Fibroblast of skin of left quadriceps (primary cell): ENCODE measurements at places on chromosomes 6 and 20.

GRCh38 chr6:110307368-110307767, 50.8 kb downstream of the METTL24 start:
- no peak for DNase-seq

DNA sequence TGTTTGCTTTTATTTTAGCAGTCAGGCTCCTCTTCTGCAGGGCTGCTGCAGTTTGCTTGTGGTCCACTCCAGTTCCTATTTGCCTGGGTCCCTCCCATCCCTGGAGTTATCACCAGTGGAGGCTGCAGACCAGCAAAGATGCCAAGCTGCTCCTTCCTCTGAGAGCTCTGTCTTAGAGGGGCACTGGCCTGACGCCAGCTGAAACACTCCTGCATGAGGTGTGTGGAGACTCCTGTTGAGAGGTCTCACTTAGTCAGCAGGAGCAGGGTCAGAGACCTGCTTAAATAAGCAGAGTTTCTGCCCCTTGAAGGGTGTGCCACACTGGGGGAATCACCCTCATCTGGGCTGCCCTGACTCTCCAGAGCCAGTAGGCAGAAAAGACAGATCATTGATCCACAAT, 16.2 kb upstream of the WFDC8 start:
- DNase-seq = no peak

GRCh38 chr6:155418017-155418761, 37.5 kb downstream of the NOX3 start:
- peak; percentile 47 for DNase-seq

DNA sequence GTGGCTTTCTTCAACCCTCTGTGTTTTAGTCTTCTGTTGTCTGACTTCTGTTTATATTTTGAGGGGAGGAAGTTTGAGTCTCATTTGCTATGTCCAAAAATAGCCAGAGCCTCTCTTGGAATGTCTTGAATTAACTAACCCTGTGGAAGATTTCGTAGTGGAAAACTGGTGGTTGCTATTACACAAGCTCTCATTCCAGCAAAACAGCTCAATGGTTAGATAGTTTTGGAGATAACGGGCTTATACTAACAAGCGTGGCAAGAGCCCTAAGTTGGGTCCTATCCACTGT, 1.6 kb downstream of the CCN2 start:
- peak; percentile 69 for DNase-seq

DNA sequence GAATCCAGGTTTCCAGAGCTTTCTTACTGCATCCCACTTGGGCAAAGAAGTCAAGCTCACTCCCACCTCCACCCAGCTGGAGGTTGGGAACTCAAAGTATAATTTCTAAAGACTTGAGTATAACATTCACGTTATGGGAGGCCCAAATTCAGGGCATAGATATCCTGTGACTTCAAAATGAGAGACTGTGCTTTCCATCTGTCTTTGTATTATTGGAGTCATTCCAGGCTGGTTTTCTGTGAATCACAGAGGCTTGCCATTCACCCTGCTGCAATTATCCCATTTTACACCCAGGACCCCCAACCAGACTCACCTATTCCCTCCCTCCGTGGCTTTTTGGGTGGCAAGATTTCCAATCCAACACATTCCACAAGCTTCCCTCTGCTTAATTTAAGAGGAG, 19.3 kb upstream of the SRC start:
- no peak for DNase-seq

- DNase-seq = no peak
These were observed 46.1 kb upstream of the ZNF831 start for GRCh38 chr20:59117526-59117925.

- DNase-seq = no peak
These were observed 695.3 kb downstream of the MAFB start for GRCh38 chr20:39993742-39994141.

- no peak for DNase-seq
These were observed 38.4 kb upstream of the ARHGAP18 start for GRCh38 chr6:129748212-129748900.

DNA sequence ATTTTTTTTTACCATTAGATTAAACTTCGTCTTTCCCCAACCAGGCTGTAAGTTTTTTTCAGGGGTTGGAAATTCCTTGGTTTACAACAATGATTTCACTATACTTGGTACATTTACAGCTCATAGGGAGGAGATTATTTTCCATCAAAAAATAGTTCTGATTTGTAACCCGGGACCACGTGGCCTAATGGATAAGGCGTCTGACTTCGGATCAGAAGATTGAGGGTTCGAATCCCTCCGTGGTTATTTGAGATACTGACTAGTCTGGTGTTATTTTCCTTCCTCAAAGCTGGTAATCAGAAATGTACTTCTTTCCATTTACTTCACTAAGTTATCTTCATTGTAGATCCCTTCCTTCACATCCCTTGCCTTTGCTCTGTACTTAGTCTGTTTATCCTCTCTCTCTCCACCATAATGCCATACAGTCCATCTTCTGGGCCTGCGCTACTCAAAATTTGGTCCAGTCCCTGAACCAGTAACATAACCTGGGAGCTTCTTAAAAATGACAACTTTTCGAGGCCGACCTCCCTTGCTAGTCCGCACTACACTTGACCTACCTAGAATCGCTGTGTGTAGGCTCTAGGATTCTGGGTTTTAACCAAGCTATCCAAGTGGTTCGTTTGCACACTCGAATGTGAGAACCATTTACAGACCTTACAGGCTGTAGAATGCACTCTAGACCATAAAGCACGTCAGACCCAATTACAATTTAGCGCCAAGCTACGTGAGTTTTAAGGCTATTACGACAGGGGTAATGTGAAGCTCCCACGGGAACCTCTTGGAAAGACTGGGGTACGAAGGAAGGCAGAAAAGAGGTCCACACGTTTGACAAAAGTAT, 42.1 kb upstream of the BTN3A2 start:
- DNase-seq = peak; percentile 85

GRCh38 chr20:36248836-36249235, 12.6 kb downstream of the AAR2 start:
- no peak for DNase-seq

DNA sequence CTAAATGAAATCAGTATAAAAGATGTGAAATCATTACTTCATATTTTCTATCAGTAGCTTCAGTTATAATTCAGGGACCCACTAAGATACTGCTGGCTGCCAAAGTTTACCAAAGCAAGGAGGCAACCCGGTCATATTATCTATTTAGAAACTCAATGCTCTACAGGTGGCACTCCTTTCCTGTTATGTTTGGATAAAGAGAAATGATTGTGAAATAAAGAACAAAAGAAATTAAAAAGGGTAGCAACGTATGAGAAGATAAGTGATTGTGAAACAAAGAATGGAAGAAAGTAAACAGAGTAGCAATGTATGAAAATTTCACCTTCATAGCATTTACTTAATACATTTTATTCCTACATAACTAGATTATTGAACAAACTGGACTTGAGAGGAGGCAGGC, 45.2 kb downstream of the RSPH3 start:
- DNase-seq = no peak

- DNase-seq = no peak
These were observed 132.8 kb upstream of the TNFAIP3 start for GRCh38 chr6:137734005-137734874.

DNA sequence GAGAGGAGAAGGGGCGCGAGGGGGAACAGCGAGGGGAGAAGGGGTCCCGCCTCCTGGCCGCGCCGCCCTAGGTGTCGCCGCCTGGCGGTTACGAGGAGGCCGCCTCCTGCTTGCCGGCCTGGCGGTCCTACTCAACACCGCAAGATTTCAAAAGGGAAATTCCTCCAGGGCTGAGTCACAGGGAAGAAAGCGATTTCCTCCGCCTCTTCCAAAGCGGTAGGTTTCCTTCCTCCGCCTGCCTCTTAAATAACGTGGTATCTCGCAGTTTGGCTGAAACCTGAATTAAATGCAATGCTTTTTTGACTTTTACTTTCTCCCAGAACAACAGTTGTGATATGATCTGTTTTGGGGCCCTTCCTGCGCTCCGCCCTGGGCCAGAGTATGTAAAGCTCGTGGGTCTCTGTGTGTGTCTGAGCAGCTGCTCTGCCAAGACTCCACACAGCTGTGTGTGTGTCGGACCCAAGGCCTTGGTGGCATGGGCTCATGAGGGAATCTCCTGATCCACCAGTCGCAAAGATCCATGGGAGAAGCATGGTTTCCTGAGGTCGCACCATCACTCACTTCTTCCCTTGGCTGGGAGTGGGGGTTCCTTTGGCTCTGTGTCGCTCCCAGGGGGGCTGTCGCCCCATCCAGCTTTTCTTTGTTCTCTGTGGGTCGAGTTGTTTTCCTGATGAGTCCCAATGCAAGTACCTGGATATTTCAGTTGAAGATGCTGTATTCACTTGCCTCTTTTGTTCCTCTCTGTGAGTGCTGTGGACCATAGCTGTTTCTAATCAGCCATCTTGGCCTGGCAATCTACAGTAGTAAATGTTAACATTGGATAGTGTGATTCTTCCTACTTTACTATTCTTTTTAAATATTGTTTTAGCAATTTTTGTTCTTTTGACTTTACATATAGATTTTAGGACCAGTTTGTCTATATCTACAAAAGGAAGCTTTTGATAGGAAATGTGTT, 31.6 kb upstream of the NOTCH4 start:
- DNase-seq = peak; percentile 91

- peak; percentile 44 for DNase-seq
These were observed 97.5 kb upstream of the RPS6KA2 start for GRCh38 chr6:166724576-166724975.

DNA sequence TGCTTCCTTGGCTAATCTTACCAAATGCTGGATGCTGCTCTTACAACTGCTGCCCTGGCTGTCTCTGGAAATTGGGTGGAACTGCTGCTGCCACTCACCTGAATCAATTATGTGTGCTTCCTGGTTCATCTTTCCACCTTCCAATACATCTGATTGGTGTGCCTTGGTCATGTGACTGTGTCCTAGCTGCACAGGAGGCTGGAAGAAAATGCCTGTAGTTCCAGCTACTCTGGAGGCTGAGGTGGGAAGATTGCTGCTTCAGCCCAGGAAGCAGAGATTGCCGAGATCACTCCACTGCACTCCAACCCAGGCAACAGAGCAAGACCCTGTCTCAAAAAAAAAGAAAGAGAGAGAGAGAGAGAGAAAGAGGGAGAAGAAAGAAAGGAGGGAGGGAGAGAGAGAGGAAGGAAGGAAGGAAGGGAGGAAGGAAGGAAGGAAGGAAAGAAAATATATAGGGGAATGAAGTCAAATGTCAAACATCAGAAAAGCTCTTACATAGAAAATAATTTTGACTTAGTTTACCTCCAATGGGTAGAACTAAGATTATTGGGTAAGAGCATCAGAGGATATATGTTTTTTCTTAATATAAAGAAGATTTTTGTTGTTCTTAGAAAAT, 14.1 kb upstream of the PPARD start:
- no peak for DNase-seq

DNA sequence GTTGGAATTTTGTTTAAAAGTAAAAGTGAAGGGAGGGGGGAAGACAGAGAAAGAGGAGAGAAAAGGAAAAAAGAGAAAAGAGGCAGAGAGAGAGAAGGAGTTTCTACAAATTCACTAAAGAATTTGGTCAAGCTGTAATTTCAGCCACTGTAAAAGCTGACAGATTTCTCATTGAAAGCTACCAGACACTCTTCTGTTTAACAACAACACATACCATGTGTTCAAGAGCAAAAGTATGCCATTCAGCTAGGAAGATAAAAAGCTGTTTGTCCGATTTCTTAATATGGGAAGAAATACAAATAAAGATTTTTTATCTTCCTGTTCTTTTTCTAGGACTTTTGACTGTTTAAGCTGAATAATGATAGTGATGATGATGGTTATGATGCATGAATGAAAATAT, 204.8 kb upstream of the RSPO3 start:
- no peak for DNase-seq

GRCh38 chr6:10406556-10406955, 8.3 kb downstream of the TFAP2A start:
- DNase-seq = no peak

GRCh38 chr6:25670208-25670607, 18.2 kb downstream of the SCGN start:
- DNase-seq = no peak

DNA sequence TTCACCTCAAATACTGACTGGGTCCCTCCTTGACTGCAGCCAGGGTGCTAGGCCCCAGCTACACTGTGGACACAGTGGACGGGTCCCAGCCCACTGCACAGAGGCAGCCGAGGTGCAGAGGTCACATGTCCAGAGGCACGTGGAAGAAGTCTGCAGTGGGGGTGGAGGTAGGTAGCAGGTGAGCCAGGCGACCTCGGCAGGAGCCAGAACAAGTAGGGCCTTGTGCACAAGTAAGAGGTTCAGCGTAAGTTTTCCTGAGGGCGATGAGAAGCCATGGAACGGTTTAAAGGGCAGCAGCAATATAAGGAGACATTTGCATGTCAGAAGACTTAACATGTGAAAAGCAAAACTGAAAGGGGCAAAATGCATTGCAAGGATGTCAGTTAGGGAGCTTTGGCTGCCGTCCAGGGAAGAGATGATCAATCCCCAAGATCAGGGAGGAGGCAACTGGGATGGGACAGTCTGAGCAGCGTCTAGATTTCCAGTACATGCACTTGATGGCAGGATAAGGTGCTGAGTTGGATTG, 49.7 kb upstream of the SNX9 start:
- no peak for DNase-seq

GRCh38 chr6:54747955-54748354, 98.6 kb upstream of the FAM83B start:
- DNase-seq = no peak

DNA sequence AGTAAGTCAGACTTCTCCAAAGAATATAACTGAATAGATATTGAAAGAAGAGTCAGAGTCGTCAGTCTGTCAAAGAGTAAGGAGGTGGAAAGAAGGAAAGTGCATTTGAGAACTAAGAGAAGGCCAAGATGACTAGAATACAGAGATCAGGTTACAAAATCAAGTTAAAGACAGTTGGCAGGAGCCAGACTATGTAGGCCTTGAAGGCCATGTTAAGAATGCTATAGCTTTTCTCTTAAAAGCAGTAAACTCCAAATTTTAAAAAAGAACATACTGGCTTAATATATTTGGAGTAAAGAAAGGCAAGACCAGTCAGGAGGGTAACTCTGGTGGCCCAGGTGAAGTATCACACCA, 68.8 kb downstream of the IBTK start:
- DNase-seq = no peak

DNA sequence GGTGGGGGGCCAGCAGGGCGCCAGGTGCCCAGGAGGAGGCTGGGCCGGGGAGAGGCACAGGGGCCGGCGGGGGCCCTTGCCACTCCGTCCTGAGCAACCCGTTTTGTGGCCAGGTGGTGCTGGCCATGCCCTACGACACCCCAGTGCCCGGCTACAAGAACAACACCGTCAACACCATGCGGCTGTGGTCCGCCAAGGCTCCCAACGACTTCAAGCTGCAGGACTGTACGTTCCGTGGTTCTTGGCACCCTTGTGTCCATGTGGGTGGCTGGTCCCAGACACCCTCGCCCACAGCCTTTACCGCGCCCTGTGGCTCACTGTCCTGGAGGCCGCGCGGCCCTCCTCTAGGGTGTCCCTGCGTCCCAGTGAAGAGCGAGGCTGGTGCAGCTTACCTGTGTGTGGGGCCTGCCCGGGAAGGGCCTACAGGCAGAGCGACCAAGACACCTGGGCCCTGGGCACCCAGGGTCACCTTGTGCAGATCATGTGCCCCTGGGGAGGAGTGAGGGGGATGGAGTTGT, 28.7 kb downstream of the PYGB start:
- no peak for DNase-seq
